D341Med (cell line): ENCODE measurements at places on chromosomes 13 and 19.

GRCh38 chr13:52447354-52447753 lies 3.1 kb downstream of the VPS36 start:
- DNase-seq = no peak

DNA sequence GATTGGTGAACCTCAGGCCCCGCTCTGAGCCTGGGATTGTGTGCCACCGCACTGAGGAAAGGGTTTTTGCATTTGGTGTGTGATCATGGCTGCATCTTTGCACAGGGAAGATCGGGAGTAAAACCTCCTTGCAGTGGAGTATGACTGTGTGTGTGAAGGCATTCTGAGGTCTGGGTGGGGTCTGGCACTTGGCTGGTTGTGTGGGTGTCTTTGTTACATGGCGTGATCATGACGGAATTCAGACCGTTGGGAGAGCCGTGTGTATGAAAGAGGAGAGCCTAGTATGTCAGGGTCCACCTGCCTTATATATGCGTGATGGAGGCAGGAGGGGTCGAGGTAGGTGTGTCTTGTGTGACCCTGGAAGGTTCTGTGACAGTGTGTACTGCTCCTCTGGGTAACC lies 740 bp upstream of the BEST2 start:
- no peak for DNase-seq

DNA sequence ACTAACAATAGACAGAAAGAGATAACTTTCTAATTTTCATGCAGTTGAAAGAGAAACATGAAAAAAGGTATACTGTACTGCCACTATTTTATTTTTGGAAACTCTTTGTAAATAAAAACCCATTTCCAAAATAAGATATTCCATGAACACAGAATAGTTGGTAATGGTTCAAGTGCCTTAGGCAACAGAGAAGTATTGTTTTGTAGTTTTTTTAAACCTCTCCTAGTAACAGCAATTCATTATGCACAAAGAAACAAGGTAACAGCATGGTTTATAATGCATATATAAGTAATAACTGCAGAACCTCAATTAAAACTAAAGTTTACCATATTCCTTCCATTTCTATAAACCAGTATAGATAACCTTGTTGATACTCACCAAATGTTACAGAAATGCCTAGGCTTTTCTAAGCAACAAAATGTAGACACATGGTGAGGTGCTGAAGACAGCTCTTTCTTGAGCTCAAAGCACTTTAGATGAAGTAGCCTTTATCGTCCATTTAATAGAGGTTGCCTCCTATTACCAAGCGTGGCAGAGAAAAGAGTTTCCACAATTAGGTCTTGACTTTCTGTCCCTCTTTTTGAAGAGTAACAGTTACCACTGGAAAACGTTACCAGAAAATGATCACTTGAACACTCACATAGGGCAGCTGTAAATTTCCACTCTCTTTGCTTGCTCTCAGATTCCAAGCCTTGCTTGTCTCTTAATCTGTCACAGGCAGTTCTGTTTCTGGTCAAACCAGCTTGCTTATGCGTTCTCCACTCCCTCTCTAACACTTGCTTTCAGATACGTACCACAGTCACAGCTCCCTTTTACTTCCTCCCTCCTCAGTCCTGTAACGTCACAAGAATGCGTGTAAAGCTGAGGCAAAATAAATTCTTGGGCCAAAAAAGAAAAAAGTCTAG lies 42.9 kb downstream of the CAB39L start:
- DNase-seq = no peak

DNA sequence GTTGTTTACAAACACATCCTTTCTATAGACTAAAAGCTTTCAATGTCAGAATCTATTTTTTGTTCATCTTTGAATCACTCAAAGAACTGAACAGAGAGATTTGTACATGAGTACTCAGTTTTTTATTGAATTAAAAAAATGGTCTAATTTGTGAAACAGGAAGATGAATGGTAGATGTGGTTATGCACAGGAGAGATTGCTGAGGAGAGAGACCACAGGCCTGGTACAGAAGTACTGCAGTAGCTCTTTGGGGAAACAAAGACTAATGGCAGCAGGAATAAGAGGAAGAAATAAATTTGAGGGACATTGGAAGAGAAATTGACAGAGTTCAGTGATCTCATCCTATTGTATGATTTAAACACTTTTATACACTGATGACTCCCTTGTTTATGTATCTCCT lies 222.0 kb upstream of the ARGLU1 start:
- DNase-seq = no peak

DNA sequence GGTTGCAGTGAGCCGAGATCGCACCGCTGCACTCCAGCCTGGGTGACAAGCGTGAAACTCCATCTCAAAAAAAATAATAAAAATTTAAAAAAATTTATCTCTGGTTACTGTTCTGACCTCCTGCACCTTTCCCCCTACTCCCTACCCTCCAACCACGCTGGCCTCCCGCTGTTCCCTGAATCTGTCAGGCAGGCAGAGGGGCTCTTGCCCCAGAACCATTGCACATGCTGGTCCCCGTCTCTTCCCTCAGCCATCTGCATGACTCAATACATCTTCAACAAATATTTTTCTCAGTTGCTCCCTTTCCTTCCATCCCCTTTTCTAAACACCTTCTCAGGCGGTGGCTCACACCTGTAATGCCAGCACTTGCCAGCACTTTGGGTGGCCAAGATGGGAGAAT lies 1.1 kb upstream of the FAM187B start:
- DNase-seq = no peak

GRCh38 chr19:14943601-14944000 lies 2.3 kb downstream of the OR7C2 start:
- no peak for DNase-seq

DNA sequence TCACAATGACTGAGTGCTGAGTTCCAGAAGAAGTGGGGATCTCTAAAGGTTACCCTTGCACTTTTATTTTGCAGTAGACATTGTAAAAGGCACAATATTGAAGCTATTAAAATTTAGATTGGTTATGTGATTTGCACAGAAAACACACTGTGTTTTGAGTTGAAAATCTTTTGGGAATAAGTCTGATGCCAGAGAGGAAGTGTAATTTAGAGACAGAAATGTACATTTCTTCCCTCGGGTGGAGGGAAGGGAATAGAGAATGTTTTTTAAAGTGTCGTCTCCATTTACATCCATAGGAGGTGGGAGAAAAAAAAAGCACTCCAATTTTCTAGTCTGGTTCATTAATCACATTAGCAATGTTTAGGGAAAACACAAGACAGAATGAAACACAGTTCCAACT lies 465.8 kb downstream of the OLFM4 start:
- no peak for DNase-seq

DNA sequence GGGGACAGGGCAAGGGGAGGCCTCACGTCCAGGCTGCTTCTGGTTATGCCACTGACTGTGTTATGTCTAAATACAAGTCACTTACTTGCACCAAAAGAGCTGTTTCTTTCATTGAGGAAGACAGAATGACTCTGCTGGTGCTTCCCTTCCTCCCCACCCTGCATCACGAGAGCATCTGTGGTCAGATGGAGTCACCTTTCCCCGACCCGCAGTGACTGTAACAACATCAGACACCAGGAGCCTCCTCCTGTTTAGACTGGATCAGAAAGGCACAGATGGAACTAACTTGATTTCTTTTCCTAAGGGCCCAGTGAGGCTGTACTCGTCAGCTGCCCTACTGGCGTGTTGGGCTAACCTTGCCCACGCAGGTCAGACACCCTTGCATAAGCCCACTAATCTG lies 90.3 kb upstream of the ZNF536 start:
- DNase-seq = no peak

DNA sequence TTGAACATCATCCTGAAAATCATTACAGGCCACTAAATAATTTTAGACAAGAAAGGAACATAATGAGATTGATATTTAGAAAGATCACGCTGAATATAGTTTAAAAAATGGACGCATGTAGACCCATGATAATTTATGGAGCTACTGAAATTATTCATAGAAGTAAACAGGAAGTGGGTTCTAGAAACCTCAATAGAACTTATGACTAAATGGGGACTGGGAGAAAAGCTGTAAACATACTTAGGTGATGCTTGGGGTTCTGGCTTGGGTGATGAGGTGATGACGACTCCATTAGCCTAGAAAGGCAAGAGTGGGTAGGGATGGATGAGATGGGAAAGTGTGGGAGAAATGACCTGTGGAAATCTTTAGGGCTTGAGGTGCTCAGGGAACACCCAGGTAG lies 484.0 kb downstream of the MYO16 start:
- DNase-seq = no peak

- DNase-seq = no peak
These were observed 543.7 kb downstream of the EFNB2 start for GRCh38 chr13:105991622-105992277.

GRCh38 chr19:44869733-44870470 lies 21.2 kb upstream of the TOMM40 start:
- DNase-seq = no peak

DNA sequence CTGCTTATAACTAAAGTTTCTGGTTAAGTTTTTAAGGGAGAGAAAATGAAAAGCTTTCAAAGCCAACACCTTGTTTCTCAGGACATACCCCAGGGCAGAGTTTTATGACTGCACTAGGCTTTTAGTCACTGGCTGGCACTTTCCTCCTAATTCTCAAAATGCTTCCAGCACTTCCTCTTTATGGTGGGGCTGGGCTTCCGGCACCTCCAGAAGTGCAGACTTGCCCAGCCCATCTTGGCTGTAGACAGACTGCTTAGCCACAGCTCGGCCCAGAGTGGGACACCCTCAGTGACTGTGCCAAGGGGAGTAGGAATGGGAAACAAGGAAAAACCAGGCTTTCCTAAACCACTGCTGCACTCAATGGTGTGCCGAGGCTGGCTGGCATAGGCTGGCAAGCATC lies 23.2 kb upstream of the GTF3A start:
- DNase-seq = no peak
